ENCODE measurements at places on chromosomes 2 and 18.

GRCh38 chr18:74806073-74806472 lies 208.4 kb downstream of the ZNF407 start:
- no peak for DNase-seq

GRCh38 chr2:149331023-149331400 lies 625 bp downstream of the LYPD6 start:
- DNase-seq, result no peak

GRCh38 chr2:102504833-102505232 lies 31.8 kb downstream of the SLC9A4 start:
- no peak for DNase-seq

DNA sequence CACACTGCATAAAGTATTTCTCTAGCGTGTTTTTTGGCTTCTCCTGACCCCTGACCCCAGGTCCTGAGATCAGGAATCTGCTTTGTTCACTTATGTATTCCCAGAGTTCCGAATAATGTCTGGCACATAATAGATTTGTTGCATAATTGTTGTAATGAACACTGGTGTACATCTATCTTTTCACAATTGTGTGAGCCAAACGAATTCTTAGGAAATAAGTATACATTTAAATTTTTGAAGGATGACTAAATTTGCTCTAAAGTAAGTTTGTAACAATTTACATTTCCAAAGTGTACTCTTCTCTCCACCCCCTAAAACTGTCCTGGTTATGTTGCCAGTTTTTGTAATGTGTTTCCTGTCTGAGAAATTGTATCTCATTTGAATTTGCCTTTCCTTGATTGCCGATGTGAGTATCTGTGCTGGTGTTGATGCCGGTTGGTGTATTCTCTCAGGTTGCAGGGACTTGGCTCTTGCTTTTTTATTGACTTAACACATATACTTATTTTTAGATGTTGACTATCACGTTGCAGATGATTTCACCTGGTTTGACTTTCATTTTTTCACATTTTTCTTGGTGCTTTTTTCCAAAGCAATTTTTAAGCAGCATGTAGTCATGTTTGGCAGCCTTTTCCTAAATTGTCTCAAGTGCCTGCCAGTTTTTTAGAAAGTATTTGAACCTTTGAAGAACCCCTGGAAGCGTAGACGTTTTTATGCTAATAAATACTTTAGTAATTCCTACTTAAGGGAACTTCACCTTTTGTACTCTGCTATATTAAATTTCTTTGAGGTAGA lies 16.1 kb upstream of the FARP2 start:
- DNase-seq, result no peak

DNA sequence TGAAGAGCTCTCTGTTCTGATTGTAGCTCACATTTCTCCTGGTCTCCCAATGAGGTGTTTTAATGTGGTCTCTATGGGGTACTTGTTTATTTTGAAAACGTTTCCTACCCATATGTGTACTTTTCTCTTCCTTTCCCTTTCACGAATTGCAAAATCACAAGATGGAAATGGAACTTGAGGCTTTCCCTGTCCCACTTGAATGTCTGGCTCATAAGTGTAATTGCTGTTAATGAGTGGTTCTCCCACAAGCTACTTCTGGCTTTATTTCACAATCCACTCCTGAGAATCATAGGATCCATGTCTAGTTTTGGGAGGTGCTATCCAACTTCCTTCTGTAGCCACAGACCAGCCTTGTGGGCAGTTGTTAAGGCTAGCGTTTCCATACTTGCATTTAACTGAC lies 81.1 kb upstream of the CAVIN2 start:
- no peak for DNase-seq

GRCh38 chr18:38456253-38456652 lies 890.7 kb upstream of the CELF4 start:
- no peak for DNase-seq

GRCh38 chr18:23870676-23871380 lies 143.7 kb upstream of the TTC39C start:
- DNase-seq, result no peak

DNA sequence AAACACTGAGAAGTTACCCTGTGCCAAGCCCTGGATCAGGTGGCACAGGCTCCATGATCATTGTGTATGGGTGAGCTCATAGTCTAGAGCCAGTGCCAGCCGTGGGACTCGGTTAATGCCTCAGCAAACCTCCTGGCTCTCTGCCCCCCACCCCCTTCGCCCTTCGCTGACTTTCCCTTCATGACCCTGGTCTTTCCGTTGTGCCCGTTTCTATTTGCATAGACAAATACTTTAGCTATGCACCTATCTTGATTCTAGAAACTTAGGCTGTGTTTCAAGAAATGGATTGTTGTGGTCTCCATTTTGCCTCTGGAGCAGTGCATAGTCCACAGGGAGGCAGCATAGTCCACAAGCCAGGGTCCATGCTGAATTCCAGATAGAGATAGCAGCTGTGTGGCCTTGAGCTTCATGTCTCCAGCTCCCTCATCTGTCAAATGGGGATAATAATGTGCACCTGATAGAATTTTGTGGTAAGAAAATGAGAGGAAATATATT lies 44.8 kb upstream of the KDM3A start:
- no peak for DNase-seq

DNA sequence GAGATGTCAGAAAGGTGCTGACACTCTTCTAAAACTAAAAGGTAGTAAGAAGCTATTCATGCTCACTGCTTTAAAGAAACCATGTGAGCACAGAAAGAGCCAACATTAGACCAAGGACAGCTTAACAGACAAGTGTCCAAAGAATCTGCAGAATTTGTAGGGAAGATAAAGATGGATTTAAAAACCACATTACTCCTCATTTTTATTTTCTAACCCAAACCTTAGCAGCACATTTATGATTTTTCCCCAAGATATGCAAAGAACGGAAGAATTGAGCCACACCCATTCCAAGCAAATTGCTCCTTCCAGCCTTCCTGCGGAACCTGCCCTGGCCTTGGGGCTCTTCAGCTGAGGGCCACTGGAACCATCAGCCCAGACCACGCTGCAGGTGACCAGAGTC lies 26.9 kb downstream of the MBP start:
- no peak for DNase-seq

Data from stimulated activated CD4-positive, alpha-beta T cell treated with anti-CD3 and anti-CD28 coated beads, Interleukin-1b, Interleukin-23, amount 100 ng/mL, for 4 hours (primary cell).